ENCODE measurements at places on chromosomes 2 and 18.

DNA sequence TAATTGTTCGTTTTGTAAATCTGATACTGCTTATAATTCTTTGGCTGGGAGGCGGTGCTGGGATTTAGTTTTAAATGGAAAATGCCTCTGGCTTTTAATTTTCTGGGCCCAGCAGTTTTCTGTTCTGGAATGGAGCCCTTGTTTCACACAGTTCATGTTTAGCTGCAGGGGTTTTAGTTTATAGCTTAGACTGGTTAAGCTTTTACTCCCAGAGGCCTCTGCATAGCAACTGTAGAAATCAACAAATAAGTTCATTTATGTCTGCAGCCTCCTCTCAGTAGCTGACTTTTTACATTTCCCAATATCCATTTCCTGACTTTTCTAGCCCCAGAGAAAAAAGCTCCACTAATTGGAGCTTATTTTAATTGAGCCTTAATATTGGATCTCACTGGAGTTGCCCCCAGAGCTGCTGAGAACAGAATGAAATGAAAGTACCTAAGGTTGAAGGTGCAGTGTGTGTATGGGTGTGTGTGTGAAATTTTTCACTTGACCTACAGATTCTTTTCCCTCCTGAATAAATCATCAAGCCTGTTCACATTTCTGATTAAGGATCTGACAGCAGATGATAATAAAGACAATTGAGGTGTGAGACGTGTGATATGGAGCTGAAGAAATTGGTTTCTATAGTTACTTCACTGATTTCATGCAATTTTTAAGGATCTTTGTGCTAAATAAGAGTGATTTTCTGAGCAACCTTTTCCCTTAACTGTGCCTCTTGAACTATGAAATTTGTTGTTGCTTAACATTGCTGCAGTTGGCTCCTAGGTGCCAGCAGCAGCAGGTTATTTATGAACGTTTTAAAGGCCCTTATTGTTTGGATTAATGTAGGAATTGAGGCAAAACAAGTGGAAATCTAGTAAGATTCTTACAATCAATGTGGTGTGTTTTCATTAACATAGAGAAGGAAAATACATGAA, 109.6 kb downstream of the TAF4B start:
- no peak for DNase-seq

DNA sequence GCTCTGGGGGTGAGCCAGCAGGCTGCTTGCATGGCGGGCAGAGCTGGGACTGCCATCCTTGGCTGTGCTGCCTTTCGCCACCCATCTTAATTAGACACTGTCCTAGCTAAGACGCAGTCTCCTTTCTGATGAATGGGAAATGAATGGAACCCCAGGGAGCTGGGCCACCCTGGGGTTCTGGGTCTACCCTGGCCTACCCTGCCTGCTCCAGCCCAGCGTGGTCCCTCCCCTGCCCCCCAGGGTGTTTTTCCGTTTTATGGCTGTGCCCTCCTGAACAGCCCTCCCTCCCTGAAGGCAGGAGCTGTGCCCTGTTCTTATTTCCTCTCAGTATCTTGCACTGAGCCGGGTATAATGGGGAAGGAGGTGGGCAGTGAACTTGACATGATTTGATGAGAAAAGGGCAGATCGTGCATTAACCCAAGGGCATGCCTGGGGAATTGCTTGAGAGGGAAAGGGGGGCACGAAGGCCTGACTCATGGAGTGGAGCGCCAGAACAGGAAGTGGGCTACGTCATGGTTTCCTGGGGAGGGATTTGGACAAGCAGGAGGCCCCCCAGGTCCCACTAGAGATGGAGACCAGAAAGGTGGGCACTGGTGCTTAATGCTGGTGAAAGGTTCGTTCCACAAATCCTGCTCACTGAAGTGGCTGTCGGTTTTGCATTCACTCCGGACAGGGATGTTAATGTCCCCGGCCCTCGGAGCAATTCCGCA, 165.0 kb downstream of the KLHL29 start:
- DNase-seq: no peak

GRCh38 chr18:76231402-76231801, 263.6 kb downstream of the ZNF516 start:
- no peak for DNase-seq

DNA sequence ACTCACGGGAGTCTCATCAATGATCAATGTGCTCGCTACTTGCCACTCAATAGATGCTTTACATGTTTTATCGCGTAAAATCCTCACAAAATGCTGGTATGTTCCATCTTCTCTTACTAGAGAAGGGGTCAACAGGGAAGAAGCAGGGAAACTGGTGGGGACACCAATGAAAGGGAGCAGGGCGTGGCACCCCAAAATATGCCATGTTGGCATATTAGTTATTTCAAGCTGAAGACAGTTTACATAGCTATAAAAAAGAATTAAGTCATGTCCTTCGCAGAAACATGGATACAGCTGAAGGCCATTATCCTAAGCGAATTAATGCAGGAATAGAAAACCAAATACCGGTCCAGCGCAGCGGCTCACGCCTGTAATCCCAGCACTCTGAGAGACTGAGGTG, 8.1 kb upstream of the ZNF236 start:
- DNase-seq: no peak

DNA sequence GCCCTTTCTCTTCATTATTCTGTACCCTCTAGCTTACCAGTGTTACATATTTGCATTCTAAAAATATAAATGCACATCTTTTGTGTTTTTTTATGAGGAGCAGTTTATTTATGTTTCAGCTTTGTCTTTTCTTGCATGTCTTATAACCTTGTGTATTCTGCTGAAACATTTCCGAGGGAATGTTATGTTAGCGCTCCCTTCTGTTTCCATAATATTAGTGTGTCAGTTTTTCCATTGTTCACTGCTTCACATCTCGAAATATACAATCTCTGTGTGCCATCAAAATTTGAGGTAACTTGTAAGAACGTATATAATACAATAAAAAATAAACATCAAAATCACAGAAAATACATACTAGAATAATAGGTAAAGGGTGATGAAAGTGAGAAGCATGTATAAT, 153.3 kb downstream of the PKP4 start:
- no peak for DNase-seq

GRCh38 chr2:188878716-188879115, 95.5 kb upstream of the COL3A1 start:
- DNase-seq: no peak

GRCh38 chr2:207768168-207768865, 1.4 kb downstream of the FZD5 start:
- peak; percentile 58 for DNase-seq

GRCh38 chr2:41950666-41950960, 97.2 kb upstream of the PKDCC start:
- DNase-seq: no peak

DNA sequence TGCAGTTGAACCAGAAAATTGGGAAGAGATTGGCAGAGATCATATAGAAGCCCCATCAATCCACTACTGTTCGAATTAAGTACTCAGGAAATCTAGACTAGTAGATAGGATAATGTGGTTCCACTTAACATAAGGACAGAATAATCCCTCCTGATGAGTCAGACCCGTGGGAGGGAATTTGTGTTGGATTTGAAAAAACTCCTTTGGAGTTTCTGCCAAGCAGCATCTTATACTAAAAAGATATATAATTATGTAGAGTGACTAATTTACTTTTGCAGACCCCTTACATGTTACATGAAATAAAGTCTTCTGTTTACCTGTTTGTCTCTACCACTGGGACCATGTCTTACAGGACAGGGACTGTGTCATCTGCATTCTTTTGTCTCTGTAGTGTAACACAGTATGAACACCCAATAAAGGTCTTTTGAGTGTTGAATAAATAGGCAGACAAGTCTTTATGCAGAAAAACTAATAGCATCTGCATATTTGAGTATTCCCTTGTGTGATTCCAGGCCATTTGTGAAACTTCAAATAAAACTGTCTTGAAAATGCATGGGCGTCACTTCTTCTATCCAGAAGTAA, 122.6 kb upstream of the DNAJC10 start:
- no peak for DNase-seq

DNA sequence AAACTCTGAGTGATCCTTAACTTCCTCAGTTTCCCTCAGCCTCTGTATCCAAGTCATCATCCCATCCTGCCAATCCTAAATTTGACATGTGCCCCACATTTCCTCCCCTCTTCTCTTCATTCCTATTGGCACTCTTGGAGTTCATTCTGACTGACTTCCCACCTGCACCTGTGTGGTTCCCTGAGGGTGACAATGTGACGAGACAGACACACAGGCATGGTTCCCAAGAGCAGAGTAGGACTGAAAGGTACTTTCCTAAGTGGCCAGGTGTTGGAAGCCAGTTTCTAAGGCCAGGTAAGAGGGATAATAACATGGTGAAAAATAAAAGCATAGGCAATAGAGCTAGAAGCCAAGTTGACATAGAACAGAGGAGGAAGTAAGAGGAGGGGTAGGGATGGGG, 24.2 kb upstream of the REG3G start:
- no peak for DNase-seq

DNA sequence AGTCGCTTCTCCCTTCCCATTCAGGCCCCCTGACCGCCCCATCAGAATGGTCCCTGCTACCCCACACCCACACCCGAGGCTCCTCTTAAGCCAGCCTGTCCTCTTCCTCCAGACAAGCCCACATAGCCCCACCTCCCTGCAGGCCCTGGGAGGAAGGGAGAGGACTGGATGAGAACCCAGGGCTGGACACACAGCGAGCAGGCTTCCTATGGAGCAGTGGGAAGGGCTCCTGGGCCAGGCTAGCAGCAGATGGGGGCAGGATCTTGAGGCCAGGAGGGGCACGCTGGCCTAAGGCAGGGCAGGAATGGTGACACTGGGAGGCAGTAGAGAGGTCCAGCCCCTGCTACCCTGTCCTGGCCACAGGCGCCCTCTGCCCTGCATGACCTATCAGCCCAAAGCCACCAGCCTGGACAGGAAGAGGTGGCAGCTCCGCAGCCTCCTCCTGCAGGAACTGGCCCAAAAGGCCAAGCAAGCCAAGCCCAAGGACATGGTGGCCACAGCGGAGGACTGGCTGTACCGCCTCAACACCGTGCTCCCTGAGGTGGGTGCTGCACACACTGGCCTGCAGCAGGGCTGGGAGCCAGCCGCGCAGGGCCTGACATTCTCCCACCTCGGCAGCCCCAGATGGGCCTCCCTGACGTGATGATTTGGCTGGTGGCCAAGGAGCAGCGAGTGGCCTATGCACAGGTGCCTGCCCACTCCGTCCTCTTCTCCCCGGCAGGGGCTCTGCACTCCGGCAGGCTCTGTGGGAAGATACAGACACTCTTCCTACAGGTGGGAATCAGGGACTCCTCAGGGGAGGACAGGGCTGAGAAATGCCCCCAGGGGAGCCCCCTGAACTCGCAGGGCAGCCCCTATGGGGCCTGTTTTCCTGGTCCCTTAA, 43.3 kb downstream of the FER1L5 start:
- peak; percentile 58 for DNase-seq

DNA sequence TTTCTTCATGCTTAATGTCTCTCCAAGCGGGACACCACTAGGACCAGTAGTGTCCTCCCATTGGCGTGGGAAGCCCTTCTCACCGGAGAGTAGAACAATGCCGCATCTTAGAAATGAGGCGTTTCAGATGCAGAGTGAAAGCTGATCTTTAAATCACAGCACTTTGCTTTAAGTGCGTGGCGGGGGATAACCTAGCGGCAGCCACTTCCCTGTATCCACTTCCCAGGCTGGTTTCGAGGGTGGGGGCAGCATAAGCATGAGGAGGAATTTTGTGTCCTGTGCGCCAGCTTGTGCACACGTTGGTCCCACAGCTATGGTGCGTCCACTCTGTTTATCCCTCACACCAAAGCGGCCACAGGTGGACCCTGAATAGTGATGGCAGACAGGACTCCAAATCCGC, 63.1 kb downstream of the MBP start:
- DNase-seq: no peak

DNA sequence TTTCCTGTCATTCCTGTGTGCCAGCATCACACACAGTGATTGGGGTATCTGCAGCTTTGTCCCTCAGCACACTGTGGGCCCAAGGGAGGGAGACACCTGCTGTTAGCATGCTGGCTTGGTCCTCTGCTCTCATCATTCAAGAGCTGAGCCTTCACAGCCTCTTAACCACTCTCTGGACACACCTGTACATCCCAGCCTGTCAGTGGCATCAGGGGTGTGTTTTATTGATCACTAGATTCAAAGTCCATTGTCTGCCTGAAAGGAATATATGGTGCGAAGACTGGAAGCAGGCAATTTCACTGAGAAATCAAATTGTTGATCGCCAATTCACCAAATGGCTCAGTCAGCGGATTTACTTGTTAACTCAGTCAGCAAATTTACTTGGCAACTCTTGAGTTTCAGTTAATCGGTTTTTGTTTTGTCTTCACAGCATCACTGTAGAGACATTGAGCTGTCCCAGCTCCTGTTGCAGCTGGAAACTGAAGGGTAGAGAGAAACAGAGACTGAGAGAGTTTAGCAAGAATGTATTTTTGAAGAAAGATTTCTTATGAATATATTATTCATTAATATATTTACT, 56.3 kb upstream of the TMEM200C start:
- no peak for DNase-seq

DNA sequence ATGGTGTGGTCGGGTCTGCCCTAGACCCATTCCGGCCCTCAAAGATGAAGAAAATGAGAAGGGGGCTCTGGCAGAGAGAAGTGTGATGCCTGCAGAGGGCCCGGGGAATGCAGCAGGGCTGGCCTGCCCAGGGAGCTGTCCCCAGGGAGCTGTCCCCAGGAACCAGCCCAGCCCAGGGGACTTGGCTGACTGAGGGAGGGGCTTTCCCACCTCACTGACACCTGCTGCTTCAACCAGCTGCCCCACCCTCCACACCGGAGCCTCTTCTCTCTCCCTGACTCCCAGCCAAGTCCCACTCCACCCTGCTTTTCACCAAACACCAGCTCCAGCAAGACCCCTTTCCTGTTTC, 111.2 kb downstream of the STPG4 start:
- no peak for DNase-seq

- no peak for DNase-seq
These were observed 263.2 kb downstream of the EN1 start for GRCh38 chr2:118584062-118584749.

GRCh38 chr2:101884423-101884822, 107.3 kb upstream of the IL1R2 start:
- DNase-seq: no peak

DNA sequence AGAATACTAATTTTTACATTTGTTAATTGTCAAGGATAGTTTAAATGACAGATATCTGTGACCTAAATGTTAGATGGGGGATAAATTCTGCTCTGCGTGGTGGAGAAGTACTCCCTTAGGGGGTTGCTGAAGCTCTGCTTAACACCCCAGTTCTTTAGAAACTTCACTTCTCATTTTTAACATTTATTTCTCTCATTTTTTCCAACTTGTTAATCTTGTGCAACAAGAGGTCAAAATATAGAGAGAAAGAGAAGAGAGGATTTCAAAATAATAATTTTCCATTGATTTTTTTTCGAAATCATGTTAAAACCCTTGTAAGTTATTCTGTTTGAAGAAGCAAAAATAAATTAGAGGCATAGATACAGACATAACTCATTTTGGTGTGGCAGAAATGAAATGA, 61.3 kb upstream of the SLC8A1 start:
- DNase-seq: no peak

- peak; percentile 72 for DNase-seq
These were observed 7.6 kb upstream of the LPIN1 start for GRCh38 chr2:11738589-11739436.

Measured in left ventricle myocardium superior (tissue), 1 donor.